ENCODE measurements at places on chromosomes 3 and 15.

- DNase-seq: no peak
Observed at GRCh38 chr3:52141751-52142150, 12.5 kb downstream of the POC1A start.

GRCh38 chr15:33508703-33509102 is 197.9 kb downstream of the RYR3 start:
- no peak for DNase-seq

- DNase-seq: no peak
Observed at GRCh38 chr15:67189326-67190051, 65.0 kb downstream of the AAGAB start.

DNA sequence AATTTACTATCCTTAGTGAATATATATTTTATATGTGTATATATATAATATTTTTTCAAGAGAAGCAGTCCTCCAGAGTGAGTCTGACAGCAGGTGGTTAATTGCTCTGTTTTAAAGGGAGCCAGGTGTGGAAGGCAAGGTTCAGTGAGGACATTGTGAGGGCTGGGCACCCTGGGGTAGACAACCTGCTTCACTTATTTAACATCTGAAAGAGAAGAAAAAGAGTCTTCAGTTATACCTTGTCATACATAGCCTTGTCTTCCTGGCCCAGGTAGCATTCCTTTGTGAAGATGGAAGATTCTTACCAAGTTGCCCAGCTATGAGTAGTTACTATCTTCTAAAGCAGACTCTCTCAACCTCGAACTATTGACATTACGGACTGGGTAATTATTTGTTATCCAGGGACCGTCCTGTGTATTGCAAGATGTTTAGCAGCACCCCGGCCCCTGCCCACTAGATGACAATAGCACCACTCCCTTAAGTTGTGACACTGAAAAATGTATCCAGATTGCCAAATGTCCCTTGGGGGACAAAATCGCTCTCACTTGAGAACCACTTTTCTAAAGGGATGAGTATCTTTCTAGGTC is 336.0 kb upstream of the TRIM42 start:
- DNase-seq: no peak

DNA sequence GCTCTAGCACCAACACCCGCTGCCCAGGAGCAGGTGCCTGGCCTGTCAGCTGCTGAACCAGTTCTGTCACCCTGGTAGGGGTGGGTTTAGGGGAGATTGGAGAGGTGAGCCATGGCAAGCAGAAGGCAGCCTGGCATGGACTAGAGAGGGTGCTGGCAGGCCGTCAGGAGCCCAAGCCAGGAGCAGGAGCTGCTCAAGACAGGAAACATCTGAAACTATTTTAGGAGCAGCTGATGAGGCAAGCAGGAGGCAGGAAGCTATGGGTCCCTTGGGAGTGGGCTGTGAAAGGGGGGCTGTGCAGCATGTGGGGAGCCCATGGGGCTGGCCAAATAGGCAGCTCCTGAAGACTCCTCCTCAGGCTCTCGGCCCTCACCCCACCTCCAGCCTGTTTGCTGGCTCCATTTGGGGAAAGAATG is 2.3 kb downstream of the INKA1 start:
- peak; percentile 84 for DNase-seq

- DNase-seq: no peak
Observed at GRCh38 chr3:30549600-30549999, 56.8 kb upstream of the TGFBR2 start.

DNA sequence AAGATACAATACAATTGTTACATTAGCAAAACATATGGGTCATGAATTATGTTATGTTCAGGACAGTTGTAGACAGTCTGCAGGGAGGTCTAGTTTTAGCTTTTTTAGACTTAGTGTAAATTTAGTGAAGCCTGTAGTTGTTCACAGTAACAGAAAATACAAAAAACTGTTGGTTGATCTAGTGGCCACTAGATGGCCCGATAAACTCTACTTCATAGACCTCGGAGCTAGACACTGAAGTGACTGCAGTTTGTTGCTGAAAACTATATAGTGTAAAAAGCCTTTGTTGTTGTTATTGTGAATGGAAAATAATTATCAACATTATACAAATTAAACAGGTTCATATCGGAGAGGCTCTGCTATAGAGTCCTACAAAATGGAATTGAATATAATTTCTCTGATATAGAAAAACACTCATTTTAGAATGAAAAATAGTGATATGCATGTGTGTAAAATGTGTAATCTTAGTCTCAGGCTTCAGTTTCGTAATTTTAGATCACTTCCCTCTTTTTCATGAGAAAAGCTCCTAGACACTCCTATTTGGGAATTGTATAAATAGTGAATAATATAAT is 18.3 kb downstream of the MAGEL2 start:
- no peak for DNase-seq

DNA sequence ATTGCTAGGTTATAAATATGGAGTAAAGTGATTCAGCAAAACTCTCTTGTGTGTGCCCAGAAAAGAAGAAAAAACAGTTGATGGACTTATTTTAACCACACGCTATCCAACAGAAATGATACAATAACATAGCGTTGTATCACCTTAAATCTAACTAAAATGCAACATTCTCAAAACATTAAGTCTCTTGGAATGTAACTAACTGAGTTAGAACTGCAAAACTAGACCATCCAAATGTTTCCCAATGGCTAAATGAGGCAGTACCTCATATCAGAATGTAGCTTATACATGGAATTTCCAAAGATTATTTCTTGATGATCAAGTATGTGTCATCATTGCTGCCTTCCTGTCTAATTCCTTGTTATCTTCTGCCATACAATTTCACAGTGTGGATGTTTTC is 187.9 kb downstream of the CNTN3 start:
- no peak for DNase-seq

GRCh38 chr3:25423780-25424588 is 4.1 kb upstream of the RARB start:
- peak; percentile 27 for DNase-seq

- DNase-seq: no peak
Observed at GRCh38 chr3:98991393-98991792, 89.9 kb upstream of the DCBLD2 start.

DNA sequence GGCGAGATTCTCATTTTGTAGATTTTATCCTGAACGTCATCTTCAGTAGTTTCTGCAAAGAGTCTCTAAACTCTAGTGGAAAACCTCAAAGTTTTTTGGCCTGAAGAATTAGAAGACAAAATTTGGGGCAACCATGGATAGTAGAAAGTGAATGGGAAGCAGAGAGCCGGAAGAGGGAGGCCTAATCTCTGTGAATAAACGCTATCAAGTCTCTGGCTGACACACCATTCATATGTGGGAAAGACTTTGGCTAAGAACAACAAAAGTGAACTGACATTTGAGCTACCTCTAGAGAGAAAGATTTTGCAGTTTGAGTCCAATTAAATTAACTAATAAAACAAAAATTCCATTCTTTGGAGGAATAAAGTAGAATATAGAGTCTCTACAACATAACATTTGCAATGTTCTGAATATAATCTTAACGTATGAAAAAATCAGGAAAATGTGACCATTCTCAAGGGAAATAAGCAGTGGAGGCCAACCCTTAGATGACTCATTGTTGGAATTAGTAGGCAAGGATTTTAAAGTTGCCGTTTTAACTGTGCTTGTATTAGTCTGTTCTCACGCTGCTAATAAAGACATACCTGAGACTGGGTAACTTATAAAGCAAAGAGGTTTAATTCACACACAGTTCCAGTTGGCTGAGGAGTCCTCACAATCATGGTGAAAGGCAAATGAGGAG is 184.6 kb downstream of the C3orf38 start:
- DNase-seq: peak; percentile 8

GRCh38 chr3:56885879-56886278 is 84.1 kb upstream of the ARHGEF3 start:
- DNase-seq: peak; percentile 79

DNA sequence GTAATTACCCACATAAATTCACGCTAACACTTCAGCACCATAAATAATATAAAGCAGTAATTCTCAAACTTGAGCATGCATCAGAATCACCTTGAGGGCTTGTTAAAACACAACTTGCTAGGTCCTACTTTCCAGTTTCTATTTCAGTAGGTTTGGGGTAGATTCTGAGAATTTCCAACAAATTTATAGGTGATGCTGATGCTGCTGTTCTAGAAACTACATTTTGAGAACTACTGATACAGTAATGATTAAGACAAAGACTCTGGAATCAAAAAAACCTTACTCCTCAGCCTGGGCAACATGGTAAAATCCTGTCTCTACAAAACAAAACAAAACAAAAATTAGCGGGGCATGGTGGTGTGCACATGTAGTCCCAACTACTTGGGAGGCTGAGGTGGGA is 18.8 kb downstream of the TMEM39A start:
- DNase-seq: no peak

- no peak for DNase-seq
Observed at GRCh38 chr15:56744701-56745683, 11.7 kb upstream of the ZNF280D start.

- DNase-seq: peak; percentile 76
Observed at GRCh38 chr3:149579838-149580542, 77.8 kb downstream of the WWTR1 start.

DNA sequence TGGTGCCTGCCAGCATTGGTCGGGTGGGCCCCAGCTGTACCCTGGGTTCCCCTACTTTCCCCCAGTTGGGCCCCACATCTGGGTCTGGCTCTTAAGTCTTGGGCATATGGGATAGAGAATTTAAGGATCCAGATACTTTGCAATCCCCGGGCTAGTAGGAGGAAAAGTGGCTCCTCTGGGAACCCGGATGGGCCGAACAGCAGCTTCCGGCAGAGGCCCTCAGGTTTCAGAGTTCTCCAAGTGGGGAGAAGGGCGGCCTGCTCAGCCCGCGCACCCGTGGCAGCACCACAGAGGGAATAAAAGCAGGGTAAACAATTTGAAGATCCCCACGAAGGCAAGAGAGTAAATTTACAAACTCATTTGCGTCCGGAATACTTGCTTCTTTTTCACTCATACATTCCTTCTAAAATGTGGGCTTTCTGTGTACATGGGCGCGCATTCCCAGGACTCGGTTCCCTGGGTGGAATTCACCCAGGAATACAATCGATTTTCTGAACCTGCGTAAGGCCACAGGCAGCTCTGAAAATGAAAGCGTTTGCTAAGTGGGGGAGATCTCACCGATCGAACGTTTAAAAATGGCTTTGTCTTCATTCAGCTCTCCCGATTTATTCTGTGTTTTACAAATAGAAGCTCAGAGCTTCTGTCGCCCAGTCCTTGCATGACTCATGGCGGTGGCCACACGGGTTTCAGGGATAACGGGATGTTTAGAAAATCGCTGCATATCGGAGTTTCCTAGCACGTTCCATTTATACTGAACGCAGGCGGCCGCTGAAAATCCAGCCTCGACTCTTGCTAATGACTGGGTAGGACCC is 74.0 kb upstream of the POLG start:
- DNase-seq: no peak

GRCh38 chr3:167918008-167918596 is 177.6 kb downstream of the GOLIM4 start:
- no peak for DNase-seq

- peak; percentile 37 for DNase-seq
Observed at GRCh38 chr15:39188930-39189329, 391.9 kb upstream of the THBS1 start.

DNA sequence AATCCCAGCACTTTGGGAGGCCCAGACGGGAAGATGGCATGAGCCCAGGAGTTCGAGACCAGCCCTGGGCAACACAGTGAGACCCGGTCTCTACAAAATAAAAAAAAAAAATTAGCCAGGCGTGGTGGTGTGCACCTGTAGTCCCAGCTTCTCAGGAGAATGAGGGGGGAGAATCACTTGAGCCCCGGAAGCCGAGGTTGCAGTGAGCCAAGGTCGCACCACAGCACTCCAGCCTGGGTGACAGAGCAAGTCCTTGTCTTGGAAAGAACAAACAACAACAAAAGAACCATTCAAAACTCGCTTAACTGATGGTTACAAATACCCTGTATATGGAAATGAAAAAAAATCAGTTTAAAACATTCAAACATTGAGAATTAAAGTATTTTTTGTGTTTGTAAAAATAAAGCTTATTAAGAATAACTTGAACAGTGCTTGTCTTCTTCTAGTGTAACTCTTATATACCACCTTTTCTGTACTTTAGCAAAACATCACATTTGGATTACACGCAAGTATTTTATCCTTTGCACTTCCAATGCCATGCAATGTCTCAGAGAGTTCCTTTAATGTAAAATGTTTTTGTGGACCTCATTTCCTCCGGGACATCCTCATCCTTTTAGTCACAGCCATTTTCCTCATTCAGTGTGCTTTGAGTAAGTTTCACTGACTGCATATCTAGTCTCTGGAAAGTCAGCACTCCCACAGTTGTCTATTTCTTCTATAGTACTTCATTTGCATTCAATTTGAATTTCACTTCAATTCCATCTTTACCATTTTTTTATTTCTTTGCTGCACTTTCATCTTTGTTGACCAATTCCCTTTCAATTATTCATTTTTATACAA is 113.0 kb upstream of the GOLGA8J start:
- no peak for DNase-seq

DNA sequence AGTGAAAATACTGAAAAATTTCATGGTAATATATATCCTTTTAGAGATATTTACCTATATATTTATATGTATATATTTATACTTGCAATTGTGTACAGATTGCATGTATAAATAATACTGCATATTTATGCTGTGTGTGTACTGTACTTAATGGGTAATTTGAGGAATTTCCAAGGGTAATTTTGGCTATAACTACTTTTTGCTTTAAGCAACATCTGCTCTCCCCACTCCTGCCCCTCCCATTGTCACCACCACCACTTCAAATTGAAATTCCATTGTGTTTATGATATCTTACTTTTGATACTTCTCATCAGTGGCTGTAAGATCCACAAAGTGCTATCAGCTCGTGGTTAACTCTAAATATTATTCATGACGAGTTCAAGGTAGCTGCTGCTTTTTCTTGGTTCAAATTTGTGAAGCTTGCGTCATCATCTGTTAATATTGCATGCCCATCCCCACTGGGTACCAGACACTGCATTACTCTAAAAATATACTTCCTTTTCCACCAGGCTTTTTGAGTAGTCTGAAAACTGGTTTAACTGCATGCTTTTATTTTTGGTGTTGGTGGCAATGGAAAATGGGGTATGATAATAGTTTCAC is 91.7 kb upstream of the MITF start:
- DNase-seq: no peak

DNA sequence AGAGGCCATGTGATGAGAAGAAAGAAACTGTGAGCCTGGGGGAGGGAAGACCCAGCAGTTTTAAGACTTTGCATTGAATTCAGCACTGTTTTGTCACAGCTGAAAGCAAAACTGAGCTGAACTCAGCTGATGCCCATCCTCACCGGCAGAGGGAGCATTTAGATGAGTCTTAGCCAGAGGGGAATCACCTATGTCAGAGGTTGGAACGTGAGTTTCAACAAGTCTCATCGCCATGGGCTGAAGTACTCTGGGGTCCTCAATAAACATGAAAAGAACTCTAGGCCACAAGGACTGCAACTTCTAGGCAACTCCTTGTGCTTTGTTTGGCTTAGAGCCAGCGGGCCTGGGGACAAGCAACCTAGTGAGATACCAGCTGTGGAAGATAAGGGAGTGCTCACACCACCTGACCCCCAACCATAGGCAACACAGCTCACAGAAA is 324.5 kb downstream of the TBL1XR1 start:
- peak; percentile 48 for DNase-seq

All from myocyte (in vitro differentiated cells).